NCI-H1105 (cell line): ENCODE measurements at places on chromosomes 11 and 22.

GRCh38 chr11:110446061-110446460 lies 16.3 kb downstream of the FDX1 start:
- DNase-seq = no peak

DNA sequence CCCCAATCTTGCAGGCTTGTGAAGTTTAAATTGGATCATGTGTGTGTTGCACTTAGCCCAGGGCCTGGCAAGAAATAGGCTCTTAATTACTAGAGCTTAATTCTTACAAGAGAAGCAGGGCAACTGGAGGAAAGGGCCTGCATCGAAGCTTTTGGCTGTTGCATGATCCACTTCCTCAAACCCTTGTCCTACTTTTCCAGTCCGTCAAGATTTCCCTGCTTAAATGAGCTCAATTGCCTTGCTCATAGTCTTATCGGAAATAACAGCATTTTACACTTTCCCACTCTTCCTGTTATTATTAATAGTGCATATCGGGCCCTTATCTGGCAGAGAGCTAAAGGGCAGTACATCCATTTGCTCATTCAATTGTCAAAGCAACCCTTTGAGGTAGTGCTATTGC lies 18.1 kb downstream of the DTX4 start:
- no peak for DNase-seq

GRCh38 chr11:71252269-71252769 lies at the start of gene SHANK2:
TSS of gene SHANK2 (minus strand) at chr11:71252577. CDS start at chr11:71147326, 105,251 bp downstream.
- DNase-seq = peak; percentile 22

DNA sequence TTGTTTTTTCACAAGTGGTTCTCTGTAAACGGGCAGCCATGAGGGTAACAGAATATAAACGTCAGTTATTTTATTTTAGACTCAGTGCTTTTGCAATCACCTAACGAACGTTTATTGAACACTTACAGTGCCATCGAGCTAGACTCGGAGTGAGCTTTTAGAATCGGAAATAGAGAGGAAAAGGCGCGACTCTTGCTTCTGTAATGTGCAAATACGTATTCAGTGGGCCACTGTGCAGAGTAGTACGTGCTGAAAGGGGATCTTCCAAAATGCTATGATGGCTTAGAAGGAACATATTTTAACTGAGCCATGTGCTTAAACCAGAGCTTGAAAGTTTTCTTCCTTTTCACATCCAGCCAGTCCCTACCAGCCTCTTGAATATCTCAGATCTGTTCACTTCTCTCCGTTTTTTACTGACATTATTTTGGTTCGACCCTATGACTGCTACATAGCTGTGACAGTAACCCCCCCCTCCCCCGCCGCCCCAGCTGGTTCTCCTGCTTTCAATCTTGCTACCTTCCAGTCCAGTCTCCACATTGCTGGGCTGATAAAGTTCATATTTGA lies 468 bp downstream of the DDIAS start:
- no peak for DNase-seq

DNA sequence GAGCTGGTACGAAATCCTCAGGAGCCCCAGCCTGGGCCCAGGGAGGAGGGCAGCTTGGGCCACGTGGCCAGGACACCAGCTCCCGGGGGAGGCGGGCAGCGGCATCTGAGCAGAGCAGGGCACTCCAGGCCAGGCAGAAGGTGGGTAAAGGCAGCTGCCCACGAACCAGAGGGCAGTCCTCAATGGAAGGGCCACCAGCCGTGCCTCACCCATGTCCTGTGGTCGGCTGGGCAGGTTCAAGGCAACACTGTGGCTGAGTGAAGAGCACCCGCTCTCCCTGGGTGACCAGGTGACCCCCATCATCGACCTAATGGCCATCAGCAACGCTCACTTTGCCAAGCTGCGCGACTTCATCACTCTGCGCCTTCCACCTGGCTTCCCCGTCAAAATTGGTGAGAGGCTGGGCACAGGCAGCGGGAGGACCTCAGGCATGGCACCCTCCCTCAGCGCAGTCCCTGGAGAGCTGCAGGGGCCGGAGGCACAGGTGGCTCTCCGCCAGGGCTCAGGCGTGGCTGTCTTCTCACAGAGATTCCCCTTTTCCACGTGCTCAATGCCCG lies 2.5 kb upstream of the SSH3 start:
- no peak for DNase-seq

DNA sequence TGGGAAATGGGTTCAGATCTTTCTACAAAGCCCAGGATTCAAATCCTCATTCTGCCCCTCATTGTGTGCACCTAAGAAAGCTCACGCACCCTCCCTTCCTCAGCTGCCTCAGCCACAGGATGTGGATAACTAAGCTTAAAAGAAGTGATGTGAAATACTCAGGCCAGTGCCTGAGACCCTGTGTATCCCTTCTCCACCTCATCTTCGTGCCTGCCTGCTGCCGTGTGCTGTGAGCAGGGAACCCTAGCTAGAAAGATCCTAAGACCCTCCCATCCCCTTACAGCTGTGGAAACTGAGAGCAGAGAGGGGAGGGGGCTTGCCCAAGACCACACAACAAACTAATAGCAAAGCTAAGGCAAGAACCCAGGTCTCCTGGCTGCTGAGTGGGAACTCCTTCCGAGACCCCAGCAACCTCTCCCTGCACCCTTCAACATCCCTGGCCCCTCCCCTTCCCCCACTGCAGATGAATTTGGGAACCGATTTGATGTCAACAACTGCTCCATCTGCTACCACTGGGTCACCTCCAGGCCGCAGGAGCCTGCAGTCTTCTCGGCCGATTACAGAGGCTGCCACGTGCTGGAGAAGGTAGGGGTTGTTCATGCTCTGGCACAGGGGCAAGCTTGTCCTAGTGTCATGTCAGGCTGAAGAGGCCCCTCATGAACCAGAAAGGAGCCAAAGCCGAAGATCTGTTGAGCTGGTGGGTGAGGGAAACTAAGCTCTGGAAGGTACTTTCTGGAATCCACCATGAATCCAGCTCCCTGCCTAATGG lies 1.5 kb downstream of the ZP1 start:
- DNase-seq = no peak

GRCh38 chr11:13222285-13222684 lies 55.3 kb upstream of the BMAL1 start:
- no peak for DNase-seq

GRCh38 chr11:126145954-126146353 lies 65.5 kb downstream of the RPUSD4 start:
- no peak for DNase-seq

- no peak for DNase-seq
These were observed 435.6 kb downstream of the ETS1 start for GRCh38 chr11:128151780-128152179.

DNA sequence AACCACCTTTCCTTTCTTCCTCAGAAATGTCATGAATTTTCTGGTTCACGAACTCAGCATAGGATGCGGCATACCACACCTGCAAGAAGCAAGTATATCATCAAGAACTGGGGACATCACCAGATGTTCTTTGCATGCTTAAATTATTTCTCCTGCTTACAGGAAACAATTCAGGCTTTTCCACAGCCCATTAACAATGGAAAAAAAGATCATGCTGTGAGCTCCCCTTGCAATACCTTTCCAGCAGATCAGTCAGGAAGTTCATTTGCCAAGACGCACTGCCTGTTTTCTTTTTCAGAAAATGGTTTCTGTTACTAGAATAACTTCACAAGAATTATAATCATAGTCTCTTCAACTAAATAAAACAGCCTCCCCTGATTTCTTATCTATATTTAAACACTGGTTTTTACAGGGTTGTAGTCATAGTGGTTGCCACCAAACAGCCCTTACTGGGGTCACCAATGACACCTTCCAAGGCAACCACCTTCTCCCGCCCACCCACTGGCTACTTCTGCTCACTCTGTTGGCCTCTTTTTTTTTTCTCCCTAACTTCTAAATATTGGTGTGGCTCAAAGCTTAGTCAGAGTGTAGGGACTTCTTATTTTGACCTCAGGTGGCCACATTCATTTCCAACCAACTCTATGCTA lies 42.3 kb upstream of the NFRKB start:
- DNase-seq = no peak

DNA sequence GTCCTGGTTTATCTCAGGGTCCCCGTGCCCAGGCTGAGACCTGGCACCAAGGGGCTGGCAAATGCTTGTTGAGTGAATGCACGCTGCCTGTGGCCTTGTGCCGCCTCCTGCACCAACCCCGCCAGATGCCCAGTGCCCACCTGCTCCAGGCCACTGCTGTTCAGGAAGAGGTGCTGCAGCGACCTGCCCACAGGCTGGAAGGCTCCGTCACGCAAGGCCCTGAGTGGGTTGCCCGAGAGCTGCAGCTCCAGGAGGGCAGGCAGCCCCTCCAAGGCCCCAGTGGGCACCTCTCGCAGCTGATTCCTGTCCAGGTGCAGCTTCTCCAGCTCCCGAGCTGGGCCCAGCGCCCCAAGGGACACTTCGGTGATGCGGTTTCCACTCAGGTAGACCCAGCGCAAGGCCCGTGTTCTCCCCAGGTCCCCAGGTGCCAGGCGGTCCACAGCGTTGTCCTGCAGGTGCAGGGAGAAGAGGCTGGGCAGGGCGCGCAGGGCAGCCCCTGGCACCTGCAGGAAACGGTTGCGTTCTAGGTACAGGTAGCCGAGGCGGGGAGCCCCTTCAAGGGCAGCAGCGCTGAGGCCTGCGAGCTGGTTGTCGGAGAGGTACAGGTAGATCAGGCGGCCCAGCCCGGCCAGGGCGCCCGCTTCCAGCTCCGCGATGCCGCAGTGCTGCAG lies 3.6 kb downstream of the CHADL start:
- DNase-seq = no peak

GRCh38 chr11:65417702-65418430 lies 4.7 kb upstream of the NEAT1 start:
- no peak for DNase-seq

- DNase-seq = no peak
These were observed 31.9 kb downstream of the OTOG start for GRCh38 chr11:17578958-17579357.

GRCh38 chr11:37503411-37504059 lies 905.5 kb upstream of the RAG2 start:
- DNase-seq = no peak

DNA sequence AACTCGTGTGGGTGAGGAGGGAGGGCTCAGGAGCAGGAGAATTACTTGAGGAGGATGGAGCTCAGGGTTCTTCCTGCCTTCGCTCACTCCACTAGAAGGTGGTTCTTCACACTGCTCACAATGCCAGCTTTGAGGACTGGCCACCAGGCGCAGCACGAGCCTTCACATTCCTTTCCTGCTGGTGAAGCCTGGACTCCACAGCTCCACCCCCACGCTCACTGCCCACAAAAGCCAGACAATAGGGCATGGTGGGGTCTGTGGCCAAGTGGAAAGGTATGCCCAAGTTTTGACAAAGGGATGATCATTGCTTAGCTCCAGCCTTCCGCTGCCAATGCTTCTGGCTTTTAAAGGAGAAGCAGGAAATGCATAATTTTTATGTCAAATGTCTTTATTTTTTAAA lies 58.0 kb upstream of the FADD start:
- DNase-seq = no peak

DNA sequence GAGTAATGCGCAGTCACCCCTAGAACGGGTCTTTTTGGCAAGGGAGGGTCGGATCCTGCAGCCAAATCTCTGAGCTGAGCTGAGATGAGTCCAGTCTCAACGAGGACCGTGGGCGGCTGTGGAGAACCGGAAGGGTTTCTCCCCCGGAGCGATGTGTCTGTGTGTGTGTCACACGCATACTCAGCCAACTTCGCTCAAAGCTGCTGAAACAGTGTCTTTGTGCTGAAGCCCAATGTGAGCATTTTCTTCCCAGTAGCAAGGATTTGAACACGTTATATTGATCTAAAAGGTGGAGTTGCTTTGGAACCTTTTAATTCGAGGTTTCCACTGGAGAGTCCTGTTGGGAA lies 1.4 kb upstream of the CELSR1 start:
- DNase-seq = no peak

DNA sequence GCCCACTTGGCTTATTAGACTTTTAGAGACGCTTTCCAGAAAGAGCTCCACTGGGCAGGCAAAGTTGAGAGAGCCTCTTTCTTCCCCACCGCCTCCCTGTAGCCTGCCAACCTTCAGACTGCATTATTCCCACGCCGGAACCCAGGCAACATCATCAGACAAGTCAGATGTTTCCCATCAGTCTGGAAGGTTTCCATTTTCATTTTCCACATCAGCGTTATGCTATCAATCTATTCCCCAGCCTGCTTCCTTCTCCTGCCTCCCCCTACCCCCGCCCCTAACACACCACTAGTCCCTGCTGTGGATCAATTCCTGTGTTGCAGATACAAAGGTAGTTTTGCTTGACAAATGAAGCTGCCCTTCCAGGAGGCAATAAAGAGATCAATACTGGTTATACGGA lies 184.8 kb downstream of the DSCAML1 start:
- no peak for DNase-seq

GRCh38 chr11:125939081-125939521 lies 6.7 kb upstream of the VSIG10L2 start:
- DNase-seq = no peak

DNA sequence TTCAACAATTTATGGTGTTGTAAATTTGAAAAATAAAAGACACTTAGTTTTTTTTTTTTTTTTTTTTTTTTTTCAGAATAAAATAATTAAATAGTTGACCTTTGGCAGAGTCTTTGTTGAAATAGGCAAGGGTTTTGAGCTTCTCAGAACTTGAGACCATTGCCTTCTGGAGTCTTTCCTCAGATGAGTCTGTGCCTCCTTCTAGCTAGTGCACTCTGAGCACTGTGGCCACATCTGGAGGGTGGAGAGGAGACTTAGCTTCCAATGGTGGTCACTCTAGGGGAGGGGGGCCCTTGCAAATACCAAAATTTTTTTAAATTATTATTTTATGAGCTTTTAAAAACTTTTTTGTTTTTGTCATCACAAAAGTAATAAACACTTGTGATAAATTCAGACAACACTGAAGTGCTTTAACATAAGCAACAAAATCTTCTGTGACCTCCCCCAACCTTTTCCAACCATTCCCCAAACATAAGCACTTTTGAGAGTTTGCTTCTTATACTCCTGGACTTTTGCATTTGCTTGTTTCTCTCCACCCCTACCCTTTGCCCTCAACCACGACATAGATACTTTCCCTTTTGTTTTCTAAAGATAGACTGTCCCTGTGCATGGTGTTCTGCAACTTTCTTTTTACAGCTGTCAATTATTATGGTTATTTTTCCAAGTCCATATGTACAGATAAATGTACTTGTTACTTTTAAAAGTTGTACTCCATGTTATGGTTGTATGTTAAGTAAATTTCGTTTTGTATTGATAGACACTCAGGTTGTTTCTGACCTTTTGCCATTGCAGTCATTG lies 41.1 kb downstream of the BMAL1 start:
- DNase-seq = no peak

DNA sequence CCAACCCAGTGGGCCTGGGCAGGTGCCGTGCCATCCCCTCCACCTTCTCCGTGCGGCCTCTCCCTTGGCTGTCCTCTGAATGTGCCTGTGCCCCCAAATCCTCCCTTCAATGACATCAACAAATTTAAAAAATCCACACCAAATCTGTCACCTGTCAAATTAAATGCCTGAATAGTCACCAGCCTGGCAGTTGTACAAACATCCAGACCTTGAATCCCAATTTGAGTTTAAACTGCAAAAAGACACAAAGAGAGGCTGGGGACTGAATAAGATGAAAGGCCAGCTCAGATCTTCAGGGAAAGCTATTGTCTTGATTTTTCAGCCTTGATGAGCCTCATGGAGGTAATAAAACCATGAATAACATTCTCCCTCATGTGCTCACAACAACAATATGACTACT lies 194.7 kb downstream of the KIRREL3 start:
- no peak for DNase-seq
